ENCODE measurements at places on chromosomes 3 and 15.

DNA sequence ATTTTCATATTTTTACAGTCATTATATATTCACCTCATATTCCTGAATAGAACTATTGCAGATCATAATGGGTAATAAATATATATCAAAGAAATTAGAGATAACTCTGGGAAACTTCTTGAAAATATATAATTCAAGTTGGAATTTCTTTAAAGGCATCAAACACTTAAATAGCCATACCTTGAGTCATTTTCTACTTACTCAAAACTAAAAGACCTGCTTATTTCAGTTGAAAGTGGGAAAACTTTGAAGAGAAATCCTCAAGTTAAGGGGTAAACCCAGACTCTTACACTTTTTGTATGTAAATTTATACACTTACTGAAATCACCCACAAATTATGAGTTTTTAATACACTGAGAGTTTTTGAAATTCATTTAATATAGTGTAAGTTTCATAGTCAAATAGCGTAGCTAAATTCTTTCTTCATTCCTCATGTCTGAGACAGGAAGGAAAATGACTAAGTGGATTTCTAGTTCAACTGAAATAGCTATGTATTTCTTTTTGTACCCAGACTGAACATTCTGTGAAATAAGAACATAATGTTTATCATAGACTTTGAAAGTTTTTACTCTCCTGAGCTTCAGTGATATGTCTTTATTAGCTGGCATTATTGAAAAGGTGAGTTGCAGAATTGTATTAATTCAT lies 4.6 kb upstream of the ALCAM start:
- no peak for DNase-seq

DNA sequence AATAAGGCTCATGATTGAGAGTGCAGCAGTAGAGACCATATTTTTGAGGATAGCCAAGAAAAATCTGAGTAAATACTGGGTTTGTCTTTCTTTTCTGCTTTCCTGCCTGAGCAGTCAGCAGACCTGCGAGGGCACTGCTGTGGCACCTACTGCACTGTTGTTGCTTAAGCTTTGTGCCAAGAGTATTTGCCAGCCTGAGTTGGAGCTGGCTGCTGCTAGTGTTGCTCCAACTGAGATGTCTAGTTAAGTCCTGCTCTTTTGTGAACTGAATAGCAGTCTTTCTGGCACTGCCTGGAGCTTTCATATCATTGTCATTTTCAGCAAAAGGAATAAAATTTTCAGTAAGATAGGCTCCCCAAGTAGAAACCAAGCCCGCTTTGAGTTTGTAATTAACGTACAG lies 214.5 kb upstream of the P2RY1 start:
- DNase-seq = no peak

DNA sequence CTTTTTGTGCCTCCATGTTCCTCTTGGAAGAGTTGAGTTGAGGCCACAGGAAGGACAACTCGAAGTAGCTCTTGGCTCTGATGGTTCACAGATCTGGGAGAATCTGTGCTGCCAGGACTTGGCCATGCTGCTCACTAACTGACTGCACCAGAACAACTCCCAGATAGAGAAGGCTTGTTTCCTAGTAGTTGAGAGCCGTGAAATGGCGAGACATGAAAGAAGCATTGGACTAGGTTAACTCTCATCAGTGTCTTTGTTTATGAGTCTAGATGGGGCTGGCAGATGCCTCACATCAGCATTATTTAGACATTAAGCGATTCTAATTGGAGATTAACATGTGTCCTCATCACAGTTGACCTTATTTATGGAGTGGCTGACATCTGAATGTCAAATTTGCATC lies 92.9 kb upstream of the AGBL1 start:
- no peak for DNase-seq

DNA sequence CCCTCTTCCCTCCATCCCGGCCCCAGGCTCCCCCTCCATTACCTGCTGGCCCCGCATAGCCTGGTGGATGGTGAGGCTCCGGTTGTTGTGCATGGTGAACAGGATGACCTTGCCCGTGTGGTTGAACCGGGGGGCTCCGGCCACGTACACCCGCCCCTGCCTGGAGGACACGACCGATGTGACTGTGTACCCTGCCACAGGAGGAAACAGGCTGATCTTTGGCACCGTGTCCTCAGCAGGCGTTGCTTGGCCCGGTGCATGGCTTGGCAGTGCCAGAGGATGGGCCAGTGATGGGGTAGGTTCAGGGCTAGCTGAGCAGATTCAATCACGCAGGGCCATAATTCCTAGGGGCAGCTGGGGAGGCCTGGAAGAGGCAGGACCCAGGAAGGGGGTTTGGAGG lies 58.1 kb downstream of the FEM1B start:
- no peak for DNase-seq

GRCh38 chr3:101556064-101556463 lies 5.6 kb upstream of the TRMT10C start:
- no peak for DNase-seq

DNA sequence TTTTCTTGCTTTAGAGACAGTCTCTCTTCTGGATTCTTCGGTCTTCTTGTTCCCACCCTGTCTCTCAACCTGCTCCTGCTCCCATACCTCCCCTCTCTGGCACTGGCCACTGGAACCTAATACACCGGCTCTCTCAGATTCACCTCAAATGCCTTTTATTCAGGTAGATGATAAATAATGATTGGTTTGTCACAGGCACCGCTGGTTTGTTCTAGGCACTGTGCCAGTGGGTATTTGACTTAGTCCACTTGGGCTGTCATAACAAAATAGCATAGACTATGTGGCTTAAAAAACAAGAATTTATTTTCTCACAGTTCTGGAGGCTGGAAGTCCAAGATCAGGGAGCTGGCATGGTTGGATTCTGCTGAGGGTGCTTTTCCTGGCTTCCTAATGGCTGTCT lies 278.2 kb upstream of the STT3B start:
- DNase-seq = no peak

DNA sequence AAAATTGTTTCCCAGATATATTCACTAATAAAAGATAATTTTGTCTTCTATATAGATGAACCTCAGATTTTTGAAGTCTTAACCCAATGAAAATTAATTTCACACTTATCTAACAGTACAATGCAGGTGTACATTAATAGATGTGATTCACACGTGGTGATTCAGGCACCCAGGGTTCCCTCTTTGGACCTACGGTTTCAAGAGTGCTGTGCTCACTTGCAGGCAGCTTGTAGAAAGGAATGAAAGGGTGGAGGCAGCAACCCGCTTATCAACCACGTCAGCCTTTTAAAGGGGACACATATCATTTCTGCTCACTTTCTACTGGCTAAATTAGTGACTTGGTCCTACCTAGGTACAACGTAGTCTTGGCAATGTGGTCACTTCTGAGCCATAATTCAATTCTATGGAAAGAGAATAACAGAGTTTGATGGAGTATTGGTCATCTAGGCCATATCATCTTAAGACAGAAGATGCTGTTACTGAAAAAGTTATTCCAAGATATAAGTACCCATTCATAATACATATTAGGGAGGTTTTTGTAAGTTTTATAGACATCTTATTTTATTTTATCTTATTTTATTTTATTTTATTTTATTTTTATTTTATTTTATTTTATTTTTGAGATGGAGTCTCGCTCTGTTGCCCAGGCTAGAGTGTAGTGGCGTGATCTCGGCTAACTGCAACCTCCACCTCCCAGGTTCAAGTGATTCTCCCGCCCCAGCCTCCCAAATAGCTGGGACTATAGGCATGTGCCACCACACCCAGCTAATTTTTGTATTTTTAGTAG lies 37.9 kb downstream of the ACP3 start:
- no peak for DNase-seq

- DNase-seq = no peak
These were observed 1137.9 kb downstream of the ROBO2 start for GRCh38 chr3:78177780-78178179.

- no peak for DNase-seq
These were observed 20.1 kb upstream of the SELENOT start for GRCh38 chr3:150583028-150583427.

DNA sequence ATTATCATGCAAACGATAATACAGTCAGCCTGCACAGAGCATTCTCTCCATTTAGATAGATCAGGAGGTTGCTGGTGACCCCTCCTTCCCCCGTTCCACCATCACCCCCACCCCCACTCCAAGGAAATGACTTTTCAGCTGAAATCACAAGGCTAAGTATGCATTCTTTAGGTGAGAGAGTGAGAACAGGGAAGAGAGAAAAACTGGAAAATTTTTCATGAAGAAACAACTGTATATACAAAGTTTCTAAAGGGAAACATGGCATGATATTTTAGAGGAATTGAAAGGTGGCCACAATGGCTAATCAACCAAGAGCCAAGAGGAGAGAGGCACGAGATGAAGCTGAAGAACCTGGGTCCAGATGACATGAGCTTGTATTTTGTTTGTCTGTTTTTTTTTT lies 22.2 kb downstream of the BCL2A1 start:
- DNase-seq = no peak
